Fibroblast of skin of scalp (primary cell): ENCODE measurements at places on chromosomes 1 and 21.

DNA sequence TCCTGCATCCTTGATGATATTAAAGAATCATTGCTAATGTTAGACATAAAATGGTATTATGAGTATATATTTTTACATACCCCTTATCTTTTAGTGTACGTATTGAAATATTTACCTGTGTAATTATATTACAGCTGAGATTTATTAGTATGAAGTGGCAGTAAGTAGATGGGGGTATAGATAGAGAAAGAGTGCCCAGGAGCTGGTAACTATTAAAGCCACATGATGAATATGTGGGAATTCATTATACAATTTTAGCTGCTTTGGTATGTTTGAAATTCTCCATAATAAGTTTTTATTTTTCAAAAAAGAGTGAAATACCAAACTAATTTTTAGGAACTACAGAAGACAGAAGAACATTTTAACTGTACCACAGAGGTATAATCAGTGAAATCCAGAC is 339.0 kb downstream of the PLPP3 start:
- DNase-seq = no peak

DNA sequence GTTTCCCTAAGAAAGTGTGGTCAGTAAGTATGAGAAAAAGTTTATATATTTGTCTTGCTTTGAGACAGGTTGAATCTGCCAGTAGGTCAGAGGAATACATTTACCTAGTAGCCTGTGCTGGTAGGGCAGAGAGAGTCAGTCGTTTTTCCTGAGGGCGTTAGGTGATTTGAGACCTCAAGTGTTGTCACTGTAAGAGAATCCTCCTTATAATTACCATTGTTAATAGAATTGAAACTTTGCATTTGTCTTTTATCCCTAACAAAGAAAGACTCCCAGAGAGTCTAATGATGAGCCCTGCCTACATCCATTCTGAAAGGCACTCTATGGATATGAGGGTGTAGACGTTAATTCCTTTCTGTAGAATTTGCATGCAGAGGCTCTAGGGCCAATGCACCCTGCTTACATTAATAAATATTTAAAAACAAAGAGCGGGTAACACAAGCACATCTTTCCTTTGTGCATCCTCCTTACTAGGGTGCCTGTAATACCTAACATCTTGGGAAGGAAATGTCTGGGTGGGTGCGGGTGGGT is 16.4 kb downstream of the PBX1 start:
- DNase-seq = no peak

GRCh38 chr1:153271711-153272110 is 12.2 kb downstream of the LORICRIN start:
- DNase-seq = no peak

GRCh38 chr1:81700728-81701470 is 99.8 kb upstream of the ADGRL2 start:
- peak; percentile 7 for DNase-seq

DNA sequence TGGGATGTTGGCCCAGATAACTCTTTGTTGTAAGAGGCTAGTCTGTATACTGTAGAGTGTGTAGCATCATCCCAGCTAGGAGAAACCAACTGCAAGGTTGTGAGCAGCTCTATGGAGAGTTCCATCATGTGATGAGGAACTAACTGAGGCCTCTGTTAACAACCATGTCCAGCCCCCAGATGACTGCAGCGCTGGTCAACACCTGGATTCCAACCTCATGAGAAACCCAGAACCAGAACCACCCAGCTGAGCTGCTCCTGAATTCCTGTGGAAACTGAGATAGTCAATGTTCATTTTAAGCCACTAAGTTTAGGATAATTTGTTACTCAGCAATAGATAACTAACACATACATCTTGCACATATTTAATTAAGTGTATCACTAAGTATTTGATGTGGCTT is 41.6 kb upstream of the SLC2A1 start:
- DNase-seq = no peak

DNA sequence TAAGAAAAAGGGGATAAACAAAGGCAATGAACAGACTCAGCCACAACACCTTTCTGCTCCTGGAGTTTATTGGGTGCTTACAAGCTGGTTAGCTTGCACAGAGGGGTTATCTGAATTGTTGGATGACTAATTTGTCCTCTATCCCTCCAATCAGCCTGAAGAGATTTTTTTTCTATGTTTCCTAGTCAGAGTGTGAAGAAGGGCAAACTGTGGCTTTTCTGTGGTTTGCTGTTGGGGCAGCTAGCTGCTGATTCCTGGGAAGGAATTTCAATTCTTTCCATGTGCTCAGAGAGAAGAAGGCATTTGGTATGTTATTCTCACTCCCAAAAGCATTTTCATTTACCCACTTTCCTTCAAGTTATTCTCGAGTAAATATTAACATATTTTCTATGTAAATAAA is 48.6 kb downstream of the PCP4 start:
- peak; percentile 43 for DNase-seq

DNA sequence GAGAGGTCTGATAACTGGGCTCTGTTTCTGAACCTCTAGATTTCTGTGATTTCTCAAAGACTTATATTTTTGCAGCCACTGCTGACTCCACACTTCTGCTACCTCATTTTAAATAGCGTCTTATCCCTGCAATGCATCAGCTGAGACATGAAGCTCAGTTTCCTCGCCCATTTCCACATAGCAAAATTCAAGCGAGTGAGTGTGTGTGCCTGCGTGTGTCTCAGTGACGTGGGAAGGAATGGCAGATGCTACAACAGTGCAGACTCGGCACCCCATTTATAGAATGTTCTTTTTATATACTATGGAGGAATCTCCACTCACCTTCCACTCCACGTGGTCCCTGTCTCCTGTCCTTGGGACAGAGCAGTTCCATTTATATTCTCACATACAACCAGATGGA is 35.7 kb downstream of the ZMYND12 start:
- no peak for DNase-seq

GRCh38 chr1:210626341-210626740 is 297.6 kb downstream of the HHAT start:
- DNase-seq = peak; percentile 23

DNA sequence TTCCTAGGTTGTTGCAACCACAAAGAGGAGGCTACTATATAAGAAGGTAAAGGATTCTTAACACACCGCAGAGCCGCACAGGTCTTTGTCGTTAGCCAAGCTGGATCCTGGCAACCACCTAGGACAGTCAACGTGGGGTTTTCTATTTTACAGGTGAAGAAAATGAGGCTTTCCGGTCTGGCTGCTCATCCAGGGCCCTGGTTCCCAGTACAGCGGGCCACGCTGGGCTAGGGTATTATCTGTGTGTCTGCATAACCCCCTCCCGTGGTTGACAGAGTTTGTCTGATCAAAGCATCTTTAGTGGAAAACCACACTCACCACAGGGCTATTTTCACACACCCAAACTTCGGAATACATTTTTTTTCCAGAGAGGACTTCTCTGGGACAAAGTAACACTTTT is 39.0 kb upstream of the PDE9A start:
- DNase-seq = no peak

DNA sequence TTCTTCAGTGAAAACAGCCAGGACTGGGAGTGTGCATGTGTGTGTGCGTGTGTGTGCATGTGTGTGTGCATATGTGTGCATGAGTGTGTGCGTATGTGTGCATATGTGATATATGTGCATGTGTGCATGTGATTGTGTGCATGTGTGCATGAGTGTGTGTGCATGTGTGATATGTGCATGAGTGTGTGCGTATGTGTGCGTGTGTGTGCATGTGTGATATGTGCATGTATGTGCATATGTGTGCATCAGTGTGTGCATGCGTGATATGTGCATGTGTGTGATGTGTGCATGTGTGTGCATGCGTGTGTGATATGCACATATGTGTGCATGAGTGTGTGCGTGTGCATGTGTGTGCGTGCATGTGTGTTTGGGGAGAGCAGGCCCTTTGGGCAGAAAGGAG is 89.8 kb downstream of the ITPKB start:
- no peak for DNase-seq

DNA sequence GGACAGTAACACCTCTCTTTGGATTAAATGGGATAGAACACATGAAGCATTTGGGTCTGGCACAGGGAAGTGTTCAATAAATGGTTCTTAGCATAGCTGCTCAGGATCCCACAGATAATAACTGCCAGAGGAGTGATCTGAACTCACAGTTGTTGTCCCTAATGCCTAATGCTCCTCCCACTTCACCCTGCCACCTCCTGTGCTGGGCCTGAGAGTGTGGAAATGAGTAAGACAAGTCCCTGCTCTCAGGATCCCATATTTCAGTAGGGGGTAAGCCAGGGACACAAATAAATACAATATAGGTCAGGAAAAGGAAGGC is 19.9 kb upstream of the FOXO6 start:
- no peak for DNase-seq

- DNase-seq = no peak
Observed at GRCh38 chr21:17455451-17455850, 57.4 kb upstream of the CXADR start.

DNA sequence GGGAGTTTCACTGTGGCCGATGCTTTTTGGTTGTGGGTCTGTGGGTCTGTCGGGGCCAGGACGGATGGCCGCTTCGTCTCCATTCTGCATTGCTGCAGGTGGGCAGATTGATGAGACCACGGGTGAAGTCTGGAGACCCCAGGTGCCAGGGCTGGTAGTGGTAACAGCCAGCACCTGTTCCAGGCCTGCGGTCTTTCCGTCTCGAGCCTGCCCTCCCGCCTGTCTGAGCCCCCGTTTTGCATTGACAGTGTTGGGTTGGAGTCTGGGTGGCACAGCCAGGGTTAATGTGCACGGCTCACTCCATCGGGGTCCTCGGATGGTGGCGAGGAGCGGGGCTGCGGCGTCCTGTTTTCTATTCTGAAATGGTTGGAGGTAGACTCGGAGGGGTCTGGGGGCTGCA is 24.2 kb downstream of the PRKCZ start:
- no peak for DNase-seq

DNA sequence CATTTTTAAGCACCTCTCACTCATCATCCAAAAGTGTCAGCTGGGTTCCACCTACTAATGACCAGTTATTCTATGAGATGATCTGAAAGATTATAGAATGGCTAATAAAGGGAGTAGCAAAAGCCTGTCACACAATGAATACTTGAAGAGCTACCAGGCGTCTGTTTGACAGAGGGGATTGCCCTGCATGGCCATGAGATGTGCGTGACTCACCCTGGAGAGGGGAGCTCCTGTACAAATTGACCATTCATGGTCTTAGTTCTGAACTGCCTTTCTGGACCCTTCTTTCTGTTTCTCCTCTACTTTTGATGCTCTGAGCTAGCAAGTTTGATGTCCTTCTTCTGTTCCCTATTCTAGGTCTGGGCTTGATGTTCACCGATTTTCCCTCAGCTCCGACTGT is 85.2 kb upstream of the ABCD3 start:
- peak; percentile 33 for DNase-seq

DNA sequence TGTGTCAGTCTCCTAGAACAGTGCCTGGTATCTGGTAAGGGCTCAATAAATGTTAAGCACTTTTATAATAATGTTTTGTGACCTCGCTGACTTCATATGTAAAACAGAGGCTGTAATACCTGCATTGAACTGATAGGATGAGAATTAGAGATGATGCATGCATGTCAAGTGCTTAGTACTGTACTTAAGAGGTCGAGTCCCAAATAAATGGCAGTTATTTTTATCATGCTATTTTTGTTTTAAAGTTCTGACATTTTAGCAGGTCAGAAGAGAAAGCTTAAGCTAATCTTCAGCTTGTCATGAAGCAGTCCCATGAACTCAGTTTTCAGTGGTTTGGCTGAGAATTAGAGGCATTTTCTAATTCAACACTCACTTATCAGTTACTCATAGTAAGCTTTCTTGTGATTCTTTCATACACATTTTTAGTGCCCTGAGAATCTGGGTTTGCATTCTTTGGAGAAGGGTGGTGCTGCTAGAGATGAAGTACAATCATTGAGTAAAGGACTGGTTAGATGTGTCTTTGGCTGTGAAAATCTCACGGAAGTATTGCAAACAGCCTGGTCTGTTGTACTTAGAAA is 75.7 kb upstream of the RAVER2 start:
- peak; percentile 8 for DNase-seq

GRCh38 chr1:153493343-153493960 is 33.0 kb upstream of the S100A7 start:
- DNase-seq = no peak

- DNase-seq = peak; percentile 63
Observed at GRCh38 chr1:195738966-195739650, 869.1 kb downstream of the KCNT2 start.

DNA sequence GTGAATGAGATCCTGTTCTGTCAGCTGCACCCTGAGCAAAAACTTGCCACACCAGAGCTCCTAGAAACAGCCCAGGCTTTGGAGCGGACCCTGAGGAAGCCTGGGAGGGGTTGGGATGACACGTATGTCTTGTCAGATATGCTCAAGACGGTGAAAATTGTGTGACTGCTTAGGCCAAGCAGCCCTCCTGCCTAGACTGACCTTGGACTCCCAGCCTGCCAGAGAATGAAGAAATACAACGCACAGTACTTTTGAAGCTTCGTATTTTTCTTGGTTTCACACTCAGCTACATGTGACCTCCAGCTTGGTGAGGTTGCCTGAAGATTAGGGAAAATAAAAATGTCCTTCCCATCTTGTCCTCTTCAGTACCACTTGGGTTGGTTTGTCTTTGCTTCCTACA is 15.1 kb downstream of the METTL13 start:
- DNase-seq = no peak

DNA sequence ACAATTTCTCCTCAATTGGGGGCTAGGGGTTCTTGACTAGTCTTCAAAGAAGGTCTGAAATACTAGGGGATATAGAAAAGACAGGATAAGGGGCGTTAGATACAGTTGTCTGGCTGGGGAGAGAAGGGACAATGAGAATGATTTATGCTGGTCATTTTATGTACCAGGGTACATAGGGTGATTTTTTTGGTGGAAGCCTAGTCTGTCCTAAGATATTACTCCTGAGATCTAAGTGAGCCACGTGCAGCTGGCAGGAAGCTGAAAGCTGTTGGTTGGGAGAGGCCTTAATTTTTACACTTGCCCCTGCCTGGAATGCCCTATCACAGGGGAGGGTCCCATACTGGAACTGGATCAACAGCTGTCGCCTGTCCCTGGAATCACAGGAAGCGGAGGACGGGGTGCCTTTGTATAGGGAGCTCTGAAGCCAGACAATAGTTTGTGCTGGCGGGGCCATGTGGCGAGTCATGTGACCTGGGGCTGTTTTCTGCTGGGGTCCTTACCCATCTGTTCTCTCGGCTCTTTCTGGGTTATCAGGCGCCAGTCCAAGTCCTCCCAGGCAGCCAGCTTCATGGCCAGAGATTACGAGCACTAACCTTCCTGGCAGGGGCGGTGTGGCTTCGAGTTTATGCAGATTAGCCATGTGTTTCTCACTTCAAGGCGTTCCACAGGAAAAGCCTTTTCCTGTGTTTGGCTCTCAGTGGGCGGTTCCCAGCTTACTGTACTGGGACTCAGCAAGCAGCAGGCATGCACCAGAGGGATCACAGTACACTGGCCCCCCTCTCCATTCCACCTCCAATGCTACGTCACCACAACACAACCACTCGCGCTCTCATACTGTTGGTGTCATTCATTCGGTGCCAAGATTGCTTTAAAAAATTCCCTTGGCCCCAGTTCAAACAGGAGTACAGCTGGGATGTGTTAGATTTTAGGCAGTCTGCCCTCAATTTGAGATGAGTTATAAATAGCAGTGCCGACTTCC is 27.5 kb downstream of the ARID1A start:
- peak; percentile 98 for DNase-seq
